ENCODE measurements at places on chromosomes 16 and 17.

DNA sequence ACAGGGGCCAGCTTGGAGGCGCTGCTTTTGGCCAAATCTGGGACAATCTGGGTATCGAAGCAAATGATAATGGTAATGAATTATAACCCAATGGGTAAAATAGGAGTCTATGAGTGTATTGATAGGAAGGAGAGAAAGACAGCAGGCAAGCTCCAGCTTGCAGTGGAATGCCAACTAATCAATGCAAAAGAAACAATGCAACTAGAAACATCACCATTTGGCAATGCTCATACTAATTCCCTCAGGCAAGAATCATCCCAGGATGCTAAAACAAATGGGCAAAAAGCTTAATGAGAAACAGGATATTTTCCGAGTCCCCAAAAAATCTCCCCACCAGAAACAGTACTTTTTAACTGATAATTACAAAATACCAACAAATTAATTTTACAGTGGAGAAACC lies 64.7 kb downstream of the ADCY9 start:
- DNase-seq, result no peak

GRCh38 chr17:35088356-35088880 lies 24.9 kb upstream of the RFFL start:
- no peak for DNase-seq

DNA sequence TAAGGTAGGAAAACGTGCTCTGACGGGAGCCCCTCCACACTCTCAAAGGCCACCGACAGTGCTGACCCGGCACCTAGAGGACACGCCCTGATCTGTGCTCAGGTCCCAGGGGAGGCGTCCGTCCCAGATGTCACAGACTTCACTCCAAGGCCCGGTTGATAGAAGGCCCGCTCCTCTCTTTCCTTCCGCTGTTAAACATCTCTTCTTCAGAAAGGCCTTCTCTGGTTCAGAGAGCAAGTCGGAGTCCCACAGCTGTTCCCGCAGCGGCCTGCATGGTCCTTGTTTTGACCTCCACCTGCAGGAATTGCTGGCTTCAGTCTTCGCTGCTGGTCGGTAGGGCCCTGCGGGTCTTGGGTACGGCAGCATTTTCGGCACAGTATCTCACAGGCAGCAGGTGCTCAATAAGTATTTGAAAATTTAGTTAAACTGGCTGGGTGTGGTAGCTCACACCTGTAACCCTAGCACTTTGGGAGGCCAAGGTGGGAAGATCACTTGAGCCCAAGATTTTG lies 88.5 kb downstream of the MRC2 start:
- no peak for DNase-seq

DNA sequence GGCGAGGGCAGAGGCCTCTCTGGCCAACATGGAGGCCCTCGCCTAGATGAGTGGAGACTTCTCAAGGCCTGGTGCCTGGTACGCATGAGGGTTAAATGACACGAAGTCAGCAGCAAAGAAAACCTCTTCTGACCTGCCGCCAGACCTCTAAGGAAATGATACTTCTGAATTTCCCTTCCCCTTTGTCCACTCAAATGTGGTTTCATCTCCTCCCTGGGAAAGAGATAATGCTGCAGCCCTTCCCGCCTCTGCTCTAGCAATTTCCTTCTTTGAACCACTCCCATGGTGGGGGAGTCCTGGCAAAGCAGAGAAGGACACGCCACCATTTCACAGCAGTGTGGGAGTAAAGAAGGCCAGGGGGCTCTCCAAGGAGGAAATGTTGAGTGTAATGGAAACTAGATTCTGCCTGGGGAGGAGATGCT lies 65.7 kb upstream of the BCAR1 start:
- DNase-seq, result no peak

DNA sequence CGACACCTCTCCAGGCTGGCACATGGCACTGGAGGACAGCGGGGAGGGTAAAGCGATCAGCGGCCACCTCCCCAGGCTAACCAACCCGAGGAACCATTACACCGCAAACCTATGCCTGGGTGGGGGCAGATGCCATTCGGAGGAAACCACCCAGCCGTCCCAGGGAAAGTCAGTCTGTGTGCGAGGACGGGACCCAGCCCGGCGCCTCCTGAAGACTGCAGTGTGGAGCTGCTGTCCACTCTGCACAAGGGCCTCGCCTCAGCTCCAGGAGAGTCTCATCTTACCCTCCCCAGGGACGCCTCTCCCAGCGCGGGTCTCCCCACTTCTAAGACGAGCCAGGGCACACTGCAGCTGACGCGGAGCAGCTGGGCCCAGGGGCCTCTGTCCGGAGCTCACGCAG lies 8.0 kb downstream of the SLC38A10 start:
- DNase-seq, result no peak

- DNase-seq, result no peak
Observed at GRCh38 chr17:27449988-27450387, 6.3 kb upstream of the KSR1 start.

- DNase-seq, result no peak
Observed at GRCh38 chr17:2566056-2566455, 27.4 kb upstream of the PAFAH1B1 start.

GRCh38 chr16:85037050-85037410 lies 9.4 kb downstream of the KIAA0513 start:
- DNase-seq, result no peak

DNA sequence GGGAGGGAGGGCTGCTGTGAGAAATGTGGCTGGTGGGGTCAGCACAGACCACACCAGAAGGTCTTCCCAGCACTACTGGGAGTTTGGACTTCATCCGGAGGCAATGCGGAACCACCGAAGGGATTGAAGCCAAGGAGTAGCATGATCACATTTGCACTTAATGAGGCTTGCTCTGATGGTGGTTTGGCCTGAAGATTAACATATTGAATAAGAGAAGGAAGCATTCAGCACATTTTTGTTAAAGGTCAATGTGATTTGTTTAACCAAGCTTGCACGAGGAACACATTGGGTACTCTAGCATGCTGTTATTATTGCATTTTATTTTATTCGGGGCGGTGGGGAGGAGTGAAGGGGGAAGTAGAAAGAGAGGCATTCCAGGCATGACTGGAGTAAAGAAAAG lies 378.6 kb downstream of the UTP18 start:
- DNase-seq, result no peak

DNA sequence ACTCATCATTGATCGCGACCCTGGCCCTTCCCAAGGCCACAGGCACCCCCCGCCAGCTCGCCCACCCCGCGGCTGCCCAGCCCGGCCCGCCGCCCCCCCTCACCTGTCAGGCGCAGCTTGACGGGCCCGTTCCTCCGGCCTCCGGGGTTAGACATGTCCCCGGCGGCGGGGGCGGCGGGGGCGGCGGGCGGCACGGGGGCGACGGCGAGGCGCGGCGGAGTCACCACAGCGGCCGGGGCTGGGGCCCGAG lies 456 bp downstream of the SMURF2 start:
- DNase-seq, result no peak

- no peak for DNase-seq
Observed at GRCh38 chr17:57810721-57811637, 38.9 kb downstream of the MRPS23 start.

GRCh38 chr16:11852092-11852809 lies 909 bp upstream of the RSL1D1 start:
- DNase-seq, result no peak

- no peak for DNase-seq
Observed at GRCh38 chr16:69768666-69769065, 6.5 kb downstream of the WWP2 start.

DNA sequence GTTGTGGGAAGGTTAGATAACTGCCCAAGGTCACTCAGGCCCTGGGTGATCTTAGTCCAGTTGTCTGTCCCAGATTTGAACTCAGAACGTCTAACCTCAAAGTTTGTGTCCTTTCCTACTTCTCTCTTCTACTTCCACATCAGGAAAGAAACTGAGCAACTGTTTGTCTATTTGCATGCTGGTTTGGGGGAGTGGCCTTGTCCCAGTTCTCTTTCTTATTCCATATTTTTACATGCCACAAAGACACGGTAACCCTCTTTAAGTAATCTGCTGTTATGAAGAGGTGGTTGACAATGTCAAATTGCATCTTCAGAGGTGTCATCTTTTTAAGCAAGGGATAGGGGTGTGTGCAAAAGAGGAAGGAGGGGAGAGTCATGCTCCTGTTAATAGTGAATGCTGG lies 432.5 kb downstream of the HS3ST3B1 start:
- DNase-seq, result no peak

- peak; percentile 39 for DNase-seq
Observed at GRCh38 chr17:27471321-27472269, 15.3 kb downstream of the KSR1 start.

DNA sequence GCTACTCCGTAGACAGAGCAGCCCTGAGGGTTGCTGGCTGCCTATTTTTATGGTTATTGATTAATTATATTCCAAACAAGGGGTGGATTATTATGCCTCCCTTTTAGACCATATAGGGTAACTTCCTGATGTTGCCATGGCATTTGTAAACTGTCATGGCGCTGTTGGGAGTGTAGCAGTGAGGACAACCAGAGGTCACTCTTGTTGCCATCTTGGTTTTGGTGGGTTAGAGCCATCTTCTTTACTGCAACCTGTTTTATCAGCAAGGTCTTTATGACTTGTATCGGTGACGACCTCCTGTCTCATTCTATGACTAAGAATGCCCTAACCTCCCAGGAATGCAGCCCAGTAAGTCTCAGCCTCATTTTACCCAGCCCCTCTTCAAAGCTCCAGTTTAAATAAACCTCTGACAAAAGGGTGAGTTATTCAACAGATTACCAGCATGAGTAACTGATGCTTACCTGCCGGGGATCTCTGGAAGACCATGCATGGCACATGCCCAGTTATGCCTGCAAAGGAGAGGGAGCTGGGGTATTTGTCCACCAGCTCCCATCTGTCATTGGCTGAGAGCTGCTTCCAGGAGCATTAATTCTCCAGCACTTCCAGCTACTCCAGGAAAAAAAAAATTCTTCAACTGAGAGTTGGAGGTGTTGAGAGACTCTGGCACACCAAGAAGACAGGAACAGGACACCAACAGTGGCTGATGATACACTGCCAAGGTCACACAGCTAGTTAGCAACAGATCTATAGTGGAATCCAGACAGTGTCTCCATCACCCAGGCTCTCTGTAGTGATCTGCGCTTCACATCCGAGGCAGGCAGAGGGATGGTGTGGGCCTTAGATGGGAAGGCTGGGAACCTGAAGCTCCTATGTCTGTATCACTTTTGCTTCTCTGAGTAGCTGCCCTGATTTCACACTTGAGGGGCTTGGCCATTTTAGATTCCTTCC lies 36.6 kb upstream of the IL21R start:
- DNase-seq, result no peak

DNA sequence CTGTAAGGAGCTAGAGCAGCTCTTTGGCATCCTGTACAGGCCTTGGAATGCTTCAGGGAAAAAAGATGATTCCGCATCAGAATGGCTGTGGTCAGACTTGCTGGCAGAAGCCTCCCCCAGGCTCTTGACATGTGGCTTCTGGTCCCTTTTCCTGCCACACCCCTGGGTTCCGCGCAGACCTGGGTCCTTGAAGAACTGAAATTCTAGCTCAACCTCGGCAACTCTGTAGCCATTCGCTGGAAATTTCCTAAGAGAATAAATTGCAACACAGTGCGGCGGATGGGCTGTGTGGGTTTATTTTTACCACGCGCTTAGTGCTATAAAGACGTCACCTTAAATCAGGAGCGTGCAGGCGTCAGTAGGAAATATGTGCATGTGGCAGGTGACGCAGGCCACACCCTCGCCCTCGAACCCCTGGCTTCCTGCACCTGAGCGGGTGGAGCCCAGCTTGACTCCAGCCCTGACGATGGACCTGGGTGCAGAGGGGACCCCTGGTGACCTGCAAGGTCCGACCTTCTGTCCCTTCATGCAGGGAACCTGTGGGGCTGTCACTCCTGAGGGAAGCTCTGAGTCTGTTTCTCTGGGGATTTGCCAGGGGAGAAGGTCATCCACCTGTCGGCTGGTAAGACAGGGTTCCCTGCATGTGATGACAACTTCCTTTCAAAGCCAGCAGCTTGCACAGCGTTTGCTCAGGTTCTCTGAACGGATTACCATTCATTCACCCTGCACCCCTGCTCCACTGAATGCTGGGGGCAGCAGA lies 46.3 kb downstream of the METRNL start:
- DNase-seq, result no peak

GRCh38 chr16:49019081-49019633 lies 262.5 kb downstream of the CBLN1 start:
- no peak for DNase-seq

GRCh38 chr16:56695246-56695645 lies 13.0 kb downstream of the MT1X start:
- no peak for DNase-seq

DNA sequence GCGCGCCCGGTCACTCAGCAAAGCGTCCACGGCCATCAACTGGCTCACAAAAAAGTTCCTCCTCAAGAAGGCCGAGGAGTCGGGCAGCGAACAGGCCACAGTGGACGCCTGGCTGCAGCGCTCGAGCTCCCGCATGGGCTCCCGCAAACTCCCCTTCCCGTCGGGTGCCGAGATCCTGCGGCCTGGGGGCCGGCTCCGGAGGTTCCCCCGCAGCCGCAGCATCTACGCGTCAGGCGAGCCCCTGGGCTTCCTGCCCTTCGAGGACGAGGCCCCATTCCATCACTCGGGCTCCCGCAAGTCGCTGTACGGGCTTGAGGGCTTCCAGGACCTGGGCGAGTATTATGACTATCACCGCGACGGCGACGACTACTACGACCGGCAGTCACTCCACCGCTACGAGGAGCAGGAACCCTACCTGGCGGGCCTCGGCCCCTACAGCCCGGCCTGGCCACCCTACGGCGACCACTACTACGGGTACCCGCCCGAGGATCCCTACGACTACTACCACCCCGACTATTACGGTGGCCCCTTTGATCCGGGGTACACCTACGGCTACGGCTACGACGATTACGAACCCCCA lies 10.7 kb downstream of the MYO15A start:
- DNase-seq, result no peak

DNA sequence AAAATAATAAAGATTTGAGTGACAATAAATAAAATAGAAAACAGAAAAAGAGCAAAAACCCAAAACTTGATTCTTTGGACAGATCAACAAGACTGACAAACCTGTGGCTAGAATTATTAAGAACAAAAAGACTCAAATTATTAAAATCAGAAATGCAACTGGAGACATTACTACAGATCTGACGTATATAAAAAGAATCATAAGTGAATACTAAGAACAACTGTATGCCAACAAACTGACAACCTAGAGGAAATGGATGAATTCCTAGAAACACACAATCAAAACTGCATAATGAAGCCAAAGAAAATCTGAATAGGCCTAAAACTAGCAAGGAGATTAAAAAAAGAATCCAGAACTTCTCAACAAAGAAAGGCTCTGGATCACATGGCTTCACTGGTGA lies 47.4 kb downstream of the NETO2 start:
- no peak for DNase-seq

GRCh38 chr16:35689764-35690163 lies 2230.4 kb downstream of the TP53TG3F start:
- DNase-seq, result no peak

GRCh38 chr16:85363881-85364280 lies 249.2 kb upstream of the GSE1 start:
- DNase-seq, result no peak

GRCh38 chr17:67041941-67042899 lies 2.1 kb upstream of the CACNG1 start:
- DNase-seq, result no peak

DNA sequence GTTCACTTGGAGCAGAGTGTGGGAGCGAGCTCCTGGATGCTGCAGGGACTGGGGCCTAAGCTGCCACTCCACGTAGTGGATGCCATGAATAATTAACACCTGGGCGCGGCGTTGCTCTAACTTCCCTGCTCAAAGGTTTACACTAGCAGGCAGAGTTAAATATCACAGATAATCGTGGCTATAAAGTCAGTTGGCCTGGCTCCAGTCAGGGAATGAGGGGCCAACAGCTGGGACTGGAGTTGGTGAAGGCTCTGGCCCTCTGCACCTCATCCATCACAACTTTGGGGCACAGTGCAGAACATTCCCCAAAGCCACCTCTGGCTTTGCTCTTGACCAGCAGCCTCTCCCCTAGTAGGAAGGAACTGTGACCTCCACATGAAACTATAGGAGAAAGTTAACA lies 10.9 kb downstream of the HOXB4 start:
- no peak for DNase-seq
